ENCODE measurements at places on chromosomes 1 and 21. TPM values are rescaled to one million over a fixed set of nuclear protein-coding genes. Genes with fewer than 3 reads are reported as not detected.

- H3K4me1 ChIP-seq: peaks cover 22% of the 10 kb centered on the region
- H3K27ac ChIP-seq: peak overlapping the region; percentile 73
- no peak for DNase-seq
- H3K36me3 ChIP-seq: no peaks in the 10 kb centered on the region
- no peaks in the 10 kb centered on the region for H3K27me3 ChIP-seq
- no peak overlapping the region for H3K4me3 ChIP-seq
These were observed 519.1 kb downstream of the SMYD3 start for GRCh38 chr1:245987997-245988392.

- H3K36me3 ChIP-seq: no peaks in the 10 kb centered on the region
- H3K4me1 ChIP-seq: no peaks in the 10 kb centered on the region
- no peak for DNase-seq
- H3K27me3 ChIP-seq: peaks cover 2% of the 10 kb centered on the region
These were observed 10.0 kb downstream of the PDPN start for GRCh38 chr1:13593511-13594131.

GRCh38 chr1:99271249-99271648, 7.0 kb downstream of the PLPPR4 start:
- no peaks in the 10 kb centered on the region for H3K4me1 ChIP-seq
- peaks cover 1% of the 10 kb centered on the region for H3K27me3 ChIP-seq
- H3K36me3 ChIP-seq: no peaks in the 10 kb centered on the region
- DNase-seq: no peak
- no peak overlapping the region for H3K27ac ChIP-seq

RGS18 gene
- not detected for total RNA-seq

GPA33 gene
- 0.18 TPM for total RNA-seq

DNA sequence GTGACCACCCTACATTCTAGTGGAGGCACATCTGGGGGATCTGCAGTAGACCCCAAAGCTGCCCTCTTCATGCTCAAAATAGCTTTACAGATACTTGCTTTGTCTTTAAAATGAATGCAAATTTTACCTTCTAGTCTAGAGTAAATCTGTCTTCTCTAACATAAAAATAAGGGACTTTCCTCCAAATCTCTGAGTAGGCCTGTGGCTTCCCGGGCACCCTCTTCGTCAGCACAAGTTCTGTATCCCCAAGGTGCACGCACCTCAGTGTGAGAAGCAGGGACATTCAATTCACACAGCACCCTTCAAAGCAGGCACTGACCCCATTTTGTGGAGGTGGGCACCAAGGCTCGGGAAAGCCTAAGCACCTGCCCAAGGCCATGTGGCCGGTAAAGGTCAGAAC, 19.0 kb downstream of the MEF2D start:
- H3K27ac ChIP-seq: no peak overlapping the region
- H3K4me3 ChIP-seq: no peak overlapping the region
- DNase-seq: no peak
- H3K36me3 ChIP-seq: peaks cover 6% of the 10 kb centered on the region
- H3K4me1 ChIP-seq: no peaks in the 10 kb centered on the region
- no peaks in the 10 kb centered on the region for H3K27me3 ChIP-seq

- H3K27ac ChIP-seq: no peak overlapping the region
- no peak overlapping the region for H3K4me3 ChIP-seq
- DNase-seq: no peak
These were observed 8.8 kb upstream of the RNF223 start for GRCh38 chr1:1082776-1083415.

DNA sequence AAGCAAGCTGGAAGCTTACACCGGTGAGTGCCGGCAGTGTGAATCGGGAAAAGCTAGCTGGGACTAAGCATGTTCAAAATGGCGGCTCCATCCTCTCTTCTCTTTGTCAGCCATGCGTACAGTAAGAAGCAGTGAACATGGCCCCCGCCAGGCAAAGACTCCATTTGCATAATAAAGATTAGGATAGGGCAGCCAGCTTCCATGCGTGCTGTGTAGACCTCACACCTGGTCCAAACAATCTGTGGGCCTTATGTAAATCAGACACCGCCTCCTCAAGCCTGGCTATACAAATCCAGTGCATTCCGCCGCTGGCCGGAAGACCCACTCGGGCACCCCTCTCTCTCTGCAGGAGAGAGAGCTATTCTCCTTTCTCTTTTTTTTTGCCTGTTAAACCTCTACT, 150.3 kb downstream of the TIAM1 start:
- no peaks in the 10 kb centered on the region for H3K36me3 ChIP-seq
- no peak overlapping the region for H3K27ac ChIP-seq
- H3K4me3 ChIP-seq: no peak overlapping the region
- no peaks in the 10 kb centered on the region for H3K4me1 ChIP-seq
- DNase-seq: no peak

- H3K4me3 ChIP-seq: no peak overlapping the region
- DNase-seq: no peak
- no peaks in the 10 kb centered on the region for H3K4me1 ChIP-seq
- no peak overlapping the region for H3K27ac ChIP-seq
These were observed 29.7 kb downstream of the C1orf21 start for GRCh38 chr1:184416481-184416880.

- no peak for DNase-seq
- H3K27ac ChIP-seq: no peak overlapping the region
- H3K27me3 ChIP-seq: no peaks in the 10 kb centered on the region
These were observed 95.0 kb downstream of the TEX35 start for GRCh38 chr1:178607718-178608408.

TAGLN2 gene
- total RNA-seq: 474 TPM

HUNK gene
- 0.05 TPM for total RNA-seq

GNG12 gene
- 70.0 TPM for total RNA-seq

KCNA3 gene
- not detected for total RNA-seq

GRCh38 chr21:25528515-25528914, 78.8 kb downstream of the MRPL39 start:
- no peak overlapping the region for H3K4me3 ChIP-seq
- no peak for DNase-seq
- no peak overlapping the region for H3K27ac ChIP-seq
- no peaks in the 10 kb centered on the region for H3K36me3 ChIP-seq
- no peaks in the 10 kb centered on the region for H3K4me1 ChIP-seq

FCGR1A gene
- total RNA-seq: not detected

DNA sequence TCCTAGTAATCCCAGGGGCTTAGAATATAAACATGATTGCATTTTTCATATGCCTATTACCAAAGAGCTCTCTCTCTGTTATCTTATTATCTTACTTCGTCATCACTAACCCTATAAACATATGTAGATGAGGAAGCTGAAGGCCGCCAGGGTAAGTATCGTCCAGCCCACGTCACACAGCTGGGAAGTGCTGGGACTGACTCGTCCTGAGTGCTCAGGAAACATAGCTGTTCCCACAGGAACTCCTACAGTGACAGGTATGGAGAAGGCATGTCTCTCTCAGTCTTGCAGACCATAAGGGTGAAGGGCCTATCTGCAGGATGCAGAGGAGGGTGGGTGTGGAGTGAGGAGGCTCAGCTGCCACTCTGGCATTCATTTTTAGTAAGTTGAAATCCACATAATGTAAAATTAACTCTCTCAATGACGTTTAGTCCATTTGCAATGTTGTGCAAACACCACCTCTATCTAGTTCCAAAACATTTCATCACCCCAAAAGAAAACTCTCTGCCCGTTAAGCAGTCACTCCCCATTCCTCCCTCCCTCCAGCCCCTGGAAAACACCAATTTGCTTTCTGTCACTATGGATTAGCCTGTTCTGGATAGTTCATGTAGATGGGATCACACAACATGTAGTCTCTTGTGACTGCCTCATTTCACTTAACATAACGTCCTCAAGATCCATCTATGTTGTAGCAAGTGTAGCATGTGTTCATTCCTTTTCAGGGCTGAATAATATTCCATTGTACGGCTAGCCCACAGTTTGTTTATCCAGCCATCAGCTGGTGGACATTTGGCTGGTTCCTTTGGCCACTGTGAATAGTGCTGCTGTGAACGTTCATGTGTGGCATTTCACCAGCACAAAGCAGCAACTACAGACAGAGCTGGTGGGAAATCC, 68.3 kb downstream of the TCP10L start:
- H3K27me3 ChIP-seq: no peaks in the 10 kb centered on the region
- H3K36me3 ChIP-seq: no peaks in the 10 kb centered on the region
- no peak overlapping the region for H3K27ac ChIP-seq
- DNase-seq: no peak

GRCh38 chr1:10059342-10059718, 26.6 kb downstream of the UBE4B start:
- DNase-seq: no peak
- no peak overlapping the region for H3K27ac ChIP-seq
- no peaks in the 10 kb centered on the region for H3K36me3 ChIP-seq
- no peaks in the 10 kb centered on the region for H3K27me3 ChIP-seq

SERINC2 gene
- total RNA-seq: 14.0 TPM

DNA sequence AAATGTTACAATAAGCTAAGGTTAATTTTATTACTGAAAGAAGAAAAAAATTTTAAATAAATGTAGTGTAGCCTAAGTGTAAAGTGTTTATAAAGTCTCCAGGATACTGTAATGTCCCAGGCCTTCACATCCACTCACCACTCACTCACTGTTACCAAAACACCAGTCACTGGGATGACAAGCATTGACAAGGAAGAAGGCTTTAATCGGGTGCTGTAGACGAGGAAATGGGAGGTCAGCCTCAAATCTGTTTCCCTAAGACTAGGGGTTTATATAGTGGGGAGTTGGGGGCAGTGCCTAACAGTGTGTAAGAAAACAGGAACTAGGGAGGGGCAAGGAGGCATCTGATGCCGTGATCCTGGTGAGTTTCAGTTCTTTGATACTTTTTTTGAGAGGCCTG, 69.4 kb downstream of the CHRM3 start:
- H3K27me3 ChIP-seq: no peaks in the 10 kb centered on the region
- H3K4me1 ChIP-seq: no peaks in the 10 kb centered on the region
- no peak overlapping the region for H3K4me3 ChIP-seq

PTP4A2 gene
- total RNA-seq: 559 TPM

- no peaks in the 10 kb centered on the region for H3K27me3 ChIP-seq
- H3K27ac ChIP-seq: no peak overlapping the region
- no peak overlapping the region for H3K4me3 ChIP-seq
- no peaks in the 10 kb centered on the region for H3K4me1 ChIP-seq
- H3K36me3 ChIP-seq: no peaks in the 10 kb centered on the region
- no peak for DNase-seq
These were observed 47.1 kb downstream of the ZNF697 start for GRCh38 chr1:119600976-119601375.

ST6GALNAC5 gene
- total RNA-seq: not detected

DNA sequence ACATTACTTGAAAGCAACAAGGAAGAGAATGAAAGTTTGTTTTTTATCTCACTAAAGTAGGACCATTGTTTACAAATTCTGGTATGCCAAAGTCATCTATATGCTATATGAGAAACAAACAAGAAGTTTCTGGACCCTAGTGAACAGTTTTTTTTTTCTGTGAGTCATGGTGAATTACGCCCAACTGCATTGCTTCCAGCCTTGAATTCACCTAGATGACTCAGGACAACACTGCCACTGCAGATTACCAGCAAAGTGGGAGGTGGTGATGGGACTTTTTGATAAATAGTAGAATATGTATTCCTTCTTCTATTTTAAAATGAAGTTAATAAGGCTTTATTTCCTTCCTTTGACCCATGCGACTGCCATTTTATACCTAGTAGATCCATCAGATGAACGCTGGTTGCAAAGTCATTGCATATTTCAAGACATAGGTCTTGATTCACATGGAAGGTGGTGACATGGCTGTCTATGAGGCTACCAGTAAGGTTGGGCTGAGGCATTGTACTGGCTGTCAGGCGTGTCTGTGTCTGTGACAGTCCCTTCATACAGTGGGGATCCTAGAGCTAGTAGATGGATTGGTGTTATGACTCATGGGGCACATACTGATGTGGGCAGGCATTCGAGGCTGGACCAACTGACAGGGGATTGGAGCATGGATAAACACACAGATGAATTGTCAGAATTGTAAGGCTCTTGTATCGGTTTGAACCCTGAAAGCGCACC, 49.1 kb upstream of the APOBEC4 start:
- H3K4me1 ChIP-seq: no peaks in the 10 kb centered on the region
- no peaks in the 10 kb centered on the region for H3K36me3 ChIP-seq
- H3K27me3 ChIP-seq: no peaks in the 10 kb centered on the region
- no peak for DNase-seq
- H3K27ac ChIP-seq: no peak overlapping the region

DNA sequence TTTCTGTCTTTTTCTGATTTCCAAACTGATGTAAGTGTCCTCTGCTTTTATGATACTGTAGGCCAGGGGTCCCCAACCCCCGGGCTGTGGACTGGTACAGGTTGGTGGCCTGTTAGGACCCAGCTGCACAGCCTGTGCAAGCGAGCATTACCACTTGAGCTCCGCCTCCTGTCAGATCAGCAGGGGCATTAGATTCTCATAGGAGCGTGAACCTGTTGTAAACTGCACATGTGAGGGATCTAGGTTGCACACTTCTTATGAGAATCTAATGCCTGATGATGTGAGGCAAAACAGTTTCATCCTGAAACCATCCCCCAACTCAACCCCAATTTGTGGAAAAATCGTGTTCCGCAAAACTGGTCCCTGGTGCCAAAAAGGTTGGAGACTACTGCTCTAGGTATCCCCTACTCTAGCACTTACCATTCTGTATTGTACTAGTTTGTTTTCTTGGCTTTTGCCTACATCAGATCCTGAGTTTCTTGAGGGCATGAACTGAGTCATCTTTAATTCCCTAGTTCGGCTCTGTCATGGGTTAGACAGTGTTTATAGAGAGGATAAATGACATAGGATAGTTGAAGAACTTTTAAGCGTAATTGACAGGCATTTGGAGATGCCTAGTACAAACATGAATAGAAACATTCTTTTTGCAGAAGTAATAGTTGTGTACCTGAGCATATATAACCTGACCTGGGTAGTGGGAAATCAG, 4.1 kb downstream of the ABCD3 start:
- H3K27ac ChIP-seq: no peak overlapping the region
- no peak for DNase-seq
- H3K36me3 ChIP-seq: no peaks in the 10 kb centered on the region

DNA sequence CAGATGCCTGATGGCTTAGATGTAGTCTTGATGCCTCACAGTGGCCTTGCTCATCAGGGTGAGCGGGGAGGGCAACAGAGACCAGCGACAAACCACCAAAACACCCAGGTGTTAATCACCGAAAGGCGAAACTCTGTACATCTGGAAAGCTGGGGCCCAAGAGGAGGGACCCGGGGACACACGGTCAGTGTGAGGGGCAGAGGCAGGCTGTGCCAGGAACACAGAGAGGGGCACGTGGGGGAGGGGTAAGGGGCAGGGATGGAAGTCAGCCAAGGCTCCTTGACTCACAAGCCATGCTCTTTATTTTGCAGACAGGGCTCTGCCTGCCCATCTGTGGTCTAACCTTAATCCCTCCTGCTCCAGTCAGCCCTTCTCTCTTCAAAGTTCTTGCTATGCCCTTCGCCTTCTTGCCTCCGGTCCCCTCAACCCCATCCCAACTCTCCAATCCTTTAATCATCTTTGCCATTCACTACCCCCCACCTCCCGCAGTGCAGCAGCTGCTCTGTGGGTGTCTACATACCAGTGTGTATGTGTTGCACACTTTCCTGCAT, 4.3 kb downstream of the MEF2D start:
- no peak for DNase-seq
- peaks cover 8% of the 10 kb centered on the region for H3K36me3 ChIP-seq
- no peak overlapping the region for H3K4me3 ChIP-seq
- H3K27ac ChIP-seq: no peak overlapping the region
- H3K4me1 ChIP-seq: peaks cover 38% of the 10 kb centered on the region

- no peaks in the 10 kb centered on the region for H3K27me3 ChIP-seq
- no peak overlapping the region for H3K27ac ChIP-seq
- H3K4me1 ChIP-seq: no peaks in the 10 kb centered on the region
- H3K36me3 ChIP-seq: no peaks in the 10 kb centered on the region
These were observed 35.5 kb upstream of the LRRC52 start for GRCh38 chr1:165508291-165508690.

GRCh38 chr1:93237021-93237420, 56.5 kb downstream of the CCDC18 start:
- no peak for DNase-seq
- H3K36me3 ChIP-seq: peaks cover 2% of the 10 kb centered on the region
- H3K27ac ChIP-seq: no peak overlapping the region
- H3K4me1 ChIP-seq: no peaks in the 10 kb centered on the region
